OCI-LY7 (cell line): ENCODE measurements at places on chromosomes 5 and 9. TPM values are rescaled to one million over a fixed set of nuclear protein-coding genes. Genes with fewer than 3 reads are reported as not detected.

OR1J2 gene
- not detected in 2 replicates for total RNA-seq

TLX3 gene
- total RNA-seq = not detected in 2 replicates

LCN1 gene
- not detected in 2 replicates for total RNA-seq

EGR1 gene
- 0.79 and 1.1 TPM in 2 replicates for total RNA-seq

BARHL1 gene
- total RNA-seq = not detected in 2 replicates

AGXT2 gene
- total RNA-seq = not detected in 2 replicates

ENTREP1 gene
- total RNA-seq = not detected in 2 replicates

CEL gene
- total RNA-seq = 1.4 and 1.8 TPM in 2 replicates

SUSD1 gene
- 0.28 and 0.32 TPM in 2 replicates for total RNA-seq

SPATA31A3 gene
- not detected in 2 replicates for total RNA-seq

SPINK6 gene
- not detected in 2 replicates for total RNA-seq

NTNG2 gene
- total RNA-seq = 1.9 and 3.2 TPM in 2 replicates

TRIM7 gene
- 1.8 and 2.2 TPM in 2 replicates for total RNA-seq

ANKRD18A gene
- total RNA-seq = not detected in 2 replicates

AMACR gene
- total RNA-seq = 4.3 and 5.0 TPM in 2 replicates

FST gene
- 0.57 TPM in 1 of 2 replicates, not detected in the other for total RNA-seq

GOLPH3 gene
- 51.0 and 53.8 TPM in 2 replicates for total RNA-seq

DRD1 gene
- total RNA-seq = not detected in 2 replicates
